CD8-positive, alpha-beta T cell (primary cell): ENCODE measurements at places on chromosomes 6 and 20. TPM values are rescaled to one million over a fixed set of nuclear protein-coding genes. Genes with fewer than 3 reads are reported as not detected.
A peak's percentile ranks its signal among the peaks of the same experiment; 100 is the strongest.

The SEMG1 gene
- not detected for total RNA-seq

DNA sequence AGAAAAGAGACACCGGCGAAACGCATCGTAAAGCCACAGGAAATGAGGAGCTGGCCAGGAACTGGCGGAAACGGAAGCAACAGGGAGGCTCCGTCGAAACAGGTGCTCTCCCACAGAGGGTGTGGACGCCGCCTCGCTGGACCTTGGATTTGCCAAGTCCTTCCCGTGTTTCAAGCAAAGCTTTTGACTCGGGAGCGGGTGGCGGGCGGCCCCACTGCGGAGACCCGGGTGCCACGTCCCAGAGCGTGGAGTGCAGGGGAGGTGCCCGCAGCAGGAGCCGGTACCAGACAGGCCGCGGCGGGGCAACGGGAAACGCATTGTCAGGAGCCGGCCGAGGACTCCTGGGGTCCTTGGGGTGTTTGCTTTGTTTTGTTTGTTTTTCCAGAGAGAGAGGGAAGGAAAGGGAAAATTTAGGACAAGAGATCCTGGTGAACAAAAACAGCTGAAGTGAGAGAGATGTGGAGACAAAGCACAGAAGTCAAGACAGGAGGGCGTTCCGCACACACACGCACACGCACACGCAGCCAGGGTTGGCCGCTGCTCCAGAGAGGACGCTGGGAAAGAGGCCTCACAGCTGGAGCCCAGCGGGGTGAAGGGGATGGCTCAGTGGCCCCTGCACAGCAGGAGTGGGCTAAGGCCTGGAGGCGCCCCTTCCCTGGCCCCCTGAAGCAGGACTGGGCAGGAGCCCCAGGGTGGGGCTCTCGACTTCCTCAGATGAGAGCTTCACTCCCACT lies 50.9 kb upstream of the CHRNA4 start:
- no peak for DNase-seq

GRCh38 chr6:46637145-46637544 lies 15.5 kb downstream of the CYP39A1 start:
- no peak for DNase-seq

The BPIFB4 gene
- total RNA-seq, result not detected

- no peak for DNase-seq
Measured at GRCh38 chr20:57399587-57400155, 8.5 kb downstream of the RBM38 start.

DNA sequence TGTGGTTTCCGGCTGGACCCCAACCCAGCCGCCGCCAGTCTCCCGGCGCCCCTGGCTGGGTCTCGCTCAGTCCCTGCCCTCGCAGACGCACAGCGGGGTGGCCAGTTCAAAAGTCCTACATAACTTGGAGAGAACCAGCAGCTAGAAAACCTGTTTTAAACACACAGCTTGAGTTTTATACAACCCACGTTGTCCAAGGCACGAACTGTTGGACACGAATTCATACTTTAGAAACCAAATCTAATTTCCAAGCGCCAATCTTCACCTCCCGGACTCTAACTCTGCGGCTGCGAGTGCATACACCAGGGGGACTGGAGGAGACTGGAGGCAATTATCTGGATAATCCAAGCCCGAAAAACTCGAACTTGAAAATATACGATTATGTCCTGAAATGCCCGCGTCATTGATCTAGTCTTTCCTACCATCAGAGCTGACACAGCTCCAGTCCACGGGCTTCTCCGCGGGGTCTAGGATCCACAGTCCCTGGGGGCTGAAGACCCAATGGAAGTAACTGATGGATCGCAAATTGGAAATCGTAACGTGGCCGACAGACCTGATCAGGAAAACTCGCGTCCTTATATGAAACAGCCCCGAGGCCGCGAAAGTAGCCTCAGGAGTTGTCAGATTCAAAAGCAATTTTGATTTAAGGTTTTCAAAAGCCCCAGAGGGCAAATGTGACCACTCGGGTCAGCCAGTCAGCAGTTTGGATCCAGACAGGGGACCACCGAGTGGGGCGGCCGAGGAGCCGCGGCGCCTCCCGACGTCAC lies 843 bp upstream of the HEY2 start:
- peak; percentile 41 for DNase-seq

GRCh38 chr6:161837449-161837735 lies 563.5 kb upstream of the AGPAT4 start:
- no peak for DNase-seq

- DNase-seq, result peak; percentile 74
Measured at GRCh38 chr6:139161817-139162284, 27.0 kb downstream of the HECA start.

The ZNF831 gene
- total RNA-seq, result 15.3 TPM

DNA sequence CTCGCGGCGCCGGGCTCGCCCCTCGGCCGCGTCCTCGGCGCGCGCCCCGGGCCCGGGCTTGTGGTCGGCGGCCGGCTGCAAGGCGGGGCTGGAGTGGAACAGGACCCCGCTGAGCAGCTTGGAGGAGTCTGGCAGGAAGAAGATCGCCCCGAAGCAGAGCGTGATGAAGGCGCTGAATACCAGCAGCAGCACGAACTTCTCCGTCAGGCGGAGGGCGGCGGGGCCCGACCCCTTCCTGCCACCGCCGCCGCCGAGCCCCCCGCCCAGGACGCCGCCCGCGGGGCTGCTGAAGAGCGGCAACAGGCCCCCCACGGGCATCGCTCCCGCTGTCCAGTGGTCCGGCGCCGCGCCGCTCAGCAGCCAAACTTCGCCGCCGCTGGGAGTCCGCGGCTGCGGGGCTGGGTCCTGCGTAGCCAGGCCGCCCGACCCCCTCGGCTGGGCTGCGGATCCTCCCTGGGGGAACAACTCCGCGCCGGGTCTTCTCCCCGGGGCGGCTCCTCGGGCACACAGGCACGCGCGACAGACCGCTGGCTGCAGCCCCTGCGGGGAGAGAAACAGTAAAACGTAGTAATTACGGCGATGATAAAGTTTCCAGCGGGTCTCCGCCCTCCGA lies 707 bp downstream of the MAN1A1 start:
- DNase-seq, result no peak

The RBPJL gene
- not detected for total RNA-seq

The FOXC1 gene
- not detected for total RNA-seq

DNA sequence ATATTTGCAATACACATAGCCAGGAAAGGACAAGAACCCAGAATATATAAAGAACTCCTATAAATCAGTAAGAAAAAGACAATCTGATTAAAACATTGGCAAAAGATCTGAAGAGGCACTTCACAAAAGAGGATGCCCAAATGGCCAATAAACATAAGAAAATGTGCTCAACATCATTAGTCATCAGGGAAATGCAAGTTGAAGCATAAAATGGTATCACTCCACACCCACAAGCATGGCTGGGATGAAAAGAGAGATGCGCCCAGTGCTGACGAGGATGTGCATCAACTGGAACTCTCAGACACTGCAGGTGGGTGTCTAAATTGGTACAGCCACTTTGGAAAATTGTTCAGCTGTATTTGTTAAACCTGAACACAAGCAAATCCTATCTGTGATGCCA lies 42.4 kb upstream of the MLN start:
- DNase-seq, result no peak

GRCh38 chr6:13354331-13355042 lies 26.1 kb upstream of the TBC1D7 start:
- no peak for DNase-seq

- no peak for DNase-seq
Measured at GRCh38 chr6:163387317-163387716, 27.2 kb upstream of the QKI start.

DNA sequence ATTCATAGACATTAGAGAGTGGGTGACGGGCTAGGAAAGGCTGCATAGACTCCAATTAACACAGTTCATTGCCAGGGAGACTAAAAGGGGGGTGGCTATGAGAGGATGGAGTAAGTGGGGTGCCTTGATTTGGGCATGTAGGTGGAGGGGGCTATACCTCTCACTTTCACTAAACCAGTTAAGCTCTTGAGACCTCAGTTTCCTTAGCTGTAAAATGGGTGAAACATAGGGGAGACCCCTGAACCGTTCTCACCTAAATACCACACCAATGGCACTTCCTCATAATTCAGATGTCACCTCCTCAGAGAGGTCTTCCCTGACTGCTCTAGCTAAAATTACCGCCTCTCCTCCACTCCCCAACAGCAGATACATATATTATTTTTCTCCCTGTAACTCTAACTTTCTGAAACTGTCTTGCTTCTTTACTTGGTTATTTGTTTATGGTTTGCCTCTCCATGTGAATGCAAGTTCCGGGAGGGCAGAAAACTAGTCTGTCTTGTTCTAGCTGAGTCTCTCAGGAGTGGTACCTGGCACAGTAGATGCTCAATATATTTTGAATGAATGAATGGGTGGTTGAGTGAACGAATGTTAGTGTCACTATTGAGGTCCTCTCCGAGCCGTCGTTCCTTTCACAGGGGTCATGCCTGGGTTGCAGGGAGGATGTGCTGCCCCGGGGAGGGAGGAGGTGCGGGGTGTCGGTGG lies 615 bp upstream of the EYA2 start:
- DNase-seq, result no peak

- DNase-seq, result no peak
Measured at GRCh38 chr6:147297663-147298316, 93.6 kb downstream of the STXBP5 start.

GRCh38 chr6:38504996-38505395 lies 134.7 kb downstream of the BTBD9 start:
- no peak for DNase-seq

GRCh38 chr20:62825986-62826645 lies 9.3 kb downstream of the COL9A3 start:
- no peak for DNase-seq

DNA sequence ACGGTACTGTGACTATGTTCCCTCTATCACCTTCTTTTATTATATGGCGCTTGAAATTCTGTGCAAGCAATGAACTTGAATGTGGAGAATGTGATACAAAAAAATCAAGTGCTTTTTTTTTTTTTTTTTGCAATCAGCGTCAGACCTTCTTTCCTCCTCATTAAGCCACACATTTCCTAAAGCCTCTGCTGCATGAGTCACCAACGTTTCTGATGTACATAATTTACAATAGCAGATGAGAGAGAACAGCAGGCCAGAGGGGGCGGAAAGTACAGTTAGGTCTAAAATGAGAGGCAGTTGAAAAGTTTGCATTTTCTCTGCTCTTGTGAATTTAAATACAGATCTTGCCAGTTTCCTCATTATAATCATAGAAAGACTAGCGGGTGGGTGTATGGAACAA lies 114.6 kb upstream of the RIPOR2 start:
- peak; percentile 52 for DNase-seq

- no peak for DNase-seq
Measured at GRCh38 chr6:16818992-16819626, 57.8 kb upstream of the ATXN1 start.

DNA sequence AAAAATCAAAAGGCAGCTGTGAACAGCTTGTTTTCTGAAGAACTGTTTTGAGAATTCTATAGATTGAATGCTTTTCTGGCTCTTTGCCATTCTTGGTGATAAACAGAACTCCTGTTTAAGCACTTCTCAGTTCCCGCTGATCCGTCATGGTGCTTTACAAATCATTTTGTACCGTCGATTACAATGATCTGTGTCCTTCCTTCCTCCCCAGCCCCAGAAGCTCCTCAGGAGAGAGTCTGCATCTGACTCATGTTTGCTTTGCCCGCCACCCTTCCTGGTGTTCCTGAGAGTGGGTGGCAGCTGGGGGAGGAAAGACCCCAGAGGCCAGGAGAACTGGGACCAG lies 538.6 kb upstream of the MARCKS start:
- no peak for DNase-seq

The PBOV1 gene
- total RNA-seq, result not detected

DNA sequence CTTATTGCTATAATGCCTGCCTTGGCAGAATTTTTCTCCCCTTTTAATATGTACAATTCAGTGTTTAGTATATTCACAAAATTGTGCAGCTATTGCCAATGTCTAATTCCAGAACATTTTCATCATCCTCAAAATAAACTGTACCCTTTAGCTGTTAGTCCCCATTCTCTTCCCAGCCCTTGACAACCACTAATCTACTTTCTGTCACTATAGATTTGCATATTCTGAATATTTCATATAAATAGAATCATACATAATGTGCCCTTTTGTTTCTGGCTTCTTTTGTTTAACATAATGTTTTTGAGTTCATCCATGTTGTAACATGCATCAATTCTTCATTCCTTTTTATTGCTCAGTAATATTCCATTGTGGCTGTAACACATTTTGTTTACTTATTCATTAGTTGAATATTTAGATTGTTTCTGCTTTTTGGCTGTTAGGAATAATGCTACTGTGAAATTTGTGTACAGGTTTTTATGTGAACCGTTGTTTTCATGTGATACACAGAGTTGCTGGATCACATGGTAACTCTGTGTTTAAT lies 22.4 kb downstream of the STK4 start:
- no peak for DNase-seq

DNA sequence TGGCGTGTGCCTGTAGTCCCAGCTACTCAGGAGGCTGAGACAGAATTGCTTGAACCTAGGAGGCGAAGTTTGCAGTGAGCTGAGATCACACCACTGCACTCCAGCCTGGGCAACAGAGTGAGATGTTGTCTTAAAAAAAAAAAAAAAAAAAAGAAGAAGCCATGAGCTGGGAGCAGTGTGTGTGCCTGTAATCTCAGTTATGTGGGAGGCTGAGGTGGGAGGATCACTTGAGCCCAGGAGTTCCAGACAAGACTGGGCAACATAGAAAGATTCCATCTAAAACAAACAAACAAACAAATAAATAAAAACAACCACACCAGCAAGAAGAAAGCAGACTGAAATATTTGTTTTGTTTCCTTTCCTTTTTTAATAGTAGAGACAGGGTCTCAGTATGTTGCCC lies 62.2 kb upstream of the KIF13A start:
- DNase-seq, result no peak

The MANEA gene
- 6.0 TPM for total RNA-seq
